IPS DF 19.7 (cell line): ENCODE measurements at places on chromosomes 4 and X.

DNA sequence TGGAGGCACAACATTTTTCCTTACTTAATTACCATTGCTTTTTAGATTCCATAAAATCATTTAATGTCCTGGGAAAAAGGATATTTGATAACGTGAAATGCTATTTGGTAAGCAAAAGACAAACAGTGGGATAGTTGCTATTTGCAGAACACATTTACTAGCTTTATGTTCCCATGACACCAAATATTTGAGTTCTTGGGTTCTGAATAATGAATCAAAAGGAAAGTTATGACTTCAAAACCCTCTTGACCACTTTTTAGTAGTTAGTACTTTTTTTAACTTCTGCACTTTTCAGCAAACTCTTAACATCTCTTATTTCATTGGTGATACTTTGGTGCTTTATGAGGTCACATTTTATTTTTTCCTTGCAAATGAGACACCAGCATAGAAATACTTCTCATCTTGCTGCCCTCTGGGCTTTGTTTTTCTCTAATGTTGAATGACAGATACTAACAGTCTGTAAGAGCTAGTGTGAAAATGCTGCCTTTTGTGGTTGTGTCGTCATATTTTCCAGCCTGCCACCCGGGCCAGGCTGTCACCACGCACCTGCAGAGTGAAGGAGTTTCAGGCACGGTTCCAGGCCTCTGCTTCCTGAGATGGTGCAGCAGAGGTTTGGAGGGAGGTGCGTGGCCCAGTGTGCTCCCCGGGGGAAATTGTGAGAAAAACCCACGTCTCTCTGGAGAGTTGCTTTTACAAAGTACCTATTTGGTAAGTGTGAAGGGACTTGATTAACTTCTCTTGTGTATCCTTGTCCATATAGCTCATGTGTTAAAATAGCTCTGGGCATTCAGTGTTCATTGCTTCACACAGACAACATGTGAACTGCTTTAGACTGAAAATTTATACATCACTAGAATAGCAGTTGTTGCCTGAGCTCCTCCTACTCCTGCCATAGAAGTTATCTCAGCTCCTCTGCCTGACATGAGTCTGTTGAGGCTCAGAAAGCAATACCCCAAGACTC is 34.7 kb downstream of the MSL3 start:
- no peak for DNase-seq

- DNase-seq: no peak
These were observed 5.6 kb upstream of the TEC start for GRCh38 chr4:48275247-48275646.

GRCh38 chr4:82666970-82667665 is 105.3 kb upstream of the TMEM150C start:
- DNase-seq: no peak

GRCh38 chrX:17535229-17535628 is 160.2 kb downstream of the NHS start:
- no peak for DNase-seq

GRCh38 chr4:26522478-26522877 is 32.2 kb upstream of the CCKAR start:
- DNase-seq: no peak

- no peak for DNase-seq
These were observed 70.7 kb upstream of the DCLK2 start for GRCh38 chr4:150007512-150007911.

DNA sequence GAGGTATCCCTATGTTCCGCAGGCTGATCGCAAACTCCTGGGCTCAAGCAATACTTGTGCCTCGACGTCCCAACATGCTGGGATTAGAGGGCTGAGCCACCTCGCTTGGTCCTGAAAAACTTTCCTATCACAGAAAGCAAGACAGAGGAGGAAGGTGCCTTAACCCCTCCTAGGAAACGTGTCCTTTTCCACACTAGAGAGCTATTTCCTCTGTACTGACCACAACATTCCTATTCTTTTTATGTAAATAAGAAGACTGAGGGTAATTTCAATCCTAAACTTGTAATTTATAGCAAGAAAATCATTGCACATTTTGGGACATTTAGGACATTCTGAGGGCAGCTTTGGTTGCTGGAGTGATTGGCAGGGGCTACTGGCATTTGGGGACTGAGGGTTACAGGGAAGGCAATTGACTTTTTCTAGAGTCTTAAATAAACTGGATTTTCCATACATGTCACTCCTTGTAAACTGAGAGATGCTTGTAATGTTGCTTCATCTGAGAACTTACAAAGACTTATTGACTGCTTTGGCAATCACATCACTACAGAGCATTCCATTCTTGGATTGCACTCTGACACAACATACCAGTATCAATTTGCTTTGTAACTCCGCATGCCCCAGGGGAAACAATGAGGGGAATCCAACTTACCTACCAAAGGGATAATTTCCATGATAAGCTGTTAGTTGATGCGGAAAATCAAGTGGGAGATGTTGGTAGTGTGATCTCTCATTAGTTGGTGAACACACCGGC is 15.6 kb downstream of the XAGE3 start:
- no peak for DNase-seq

- DNase-seq: no peak
These were observed 1.3 kb upstream of the INTU start for GRCh38 chr4:127631420-127631819.

GRCh38 chr4:157050561-157050960 is 25.4 kb upstream of the GLRB start:
- no peak for DNase-seq

- DNase-seq: no peak
These were observed 383.8 kb downstream of the OPHN1 start for GRCh38 chrX:68049466-68049865.

GRCh38 chr4:73892966-73893365 is 23.8 kb downstream of the CXCL1 start:
- no peak for DNase-seq

DNA sequence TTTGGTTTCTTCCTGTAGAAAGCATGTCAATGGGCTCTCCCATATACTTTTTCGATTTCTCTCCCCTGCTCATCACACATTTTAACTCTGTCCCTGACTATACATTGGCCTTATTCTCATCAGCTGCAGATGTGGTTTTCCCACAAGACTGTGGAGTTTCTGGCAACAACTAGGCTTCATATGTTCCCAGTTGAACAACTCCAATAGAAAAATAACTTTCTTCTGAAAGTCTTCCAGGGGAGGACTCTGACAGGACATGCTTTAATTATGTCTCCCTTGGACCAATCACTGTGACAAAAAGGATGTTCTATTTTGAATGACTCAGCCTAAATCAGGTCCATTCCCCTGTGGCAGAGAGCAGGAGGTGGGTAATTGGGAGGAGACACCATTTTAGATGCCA is 28.1 kb downstream of the SPANXC start:
- no peak for DNase-seq
